Left lung (tissue), 14 donors: ENCODE measurements at places on chromosomes 6 and 20. TPM values are rescaled to one million over a fixed set of nuclear protein-coding genes. Genes with fewer than 3 reads are reported as not detected.
A peak's percentile ranks its signal among the peaks of the same experiment; 100 is the strongest.

DNA sequence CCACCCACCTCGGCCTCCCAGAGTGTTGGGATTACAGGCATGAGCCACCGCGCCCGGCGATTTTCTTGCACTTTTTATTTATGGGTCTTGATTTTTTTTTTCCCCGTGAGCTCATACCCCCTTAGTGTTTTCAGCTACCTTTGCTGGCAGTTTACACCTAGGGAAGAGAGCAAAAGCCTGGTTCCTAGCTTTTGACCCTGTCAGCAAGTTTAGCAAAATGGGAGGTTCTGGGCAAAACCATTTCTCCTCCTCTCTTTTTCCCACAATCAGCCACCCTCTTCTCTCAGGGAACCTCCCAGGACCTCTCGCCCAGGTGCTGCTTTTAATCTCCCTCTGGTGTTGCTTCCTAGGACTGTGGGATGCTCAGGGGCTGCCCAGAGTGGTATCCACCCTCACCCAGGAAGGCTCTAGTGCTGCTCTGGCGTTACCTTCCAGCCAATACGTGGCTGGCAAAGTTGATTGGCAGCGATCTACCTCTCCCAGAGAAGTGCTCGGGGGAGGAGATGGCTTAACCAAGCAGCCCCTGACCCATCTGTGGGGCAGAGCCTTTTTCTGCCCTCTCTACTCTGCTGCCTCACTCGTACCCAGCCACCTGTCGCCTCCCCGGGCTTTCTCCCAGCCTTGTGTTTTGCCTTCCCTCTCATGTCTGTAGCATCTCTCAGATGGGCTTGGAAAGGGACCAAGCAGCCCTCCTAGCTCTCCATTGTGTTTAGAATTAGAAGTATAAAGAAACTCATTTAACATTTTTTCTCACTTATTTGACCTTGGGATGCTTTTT is 37.4 kb downstream of the KAT14 start:
- no peak overlapping the region for H3K4me3 ChIP-seq
- H3K4me1 ChIP-seq: no peaks in the 10 kb centered on the region
- no peaks in the 10 kb centered on the region for H3K27me3 ChIP-seq

DNA sequence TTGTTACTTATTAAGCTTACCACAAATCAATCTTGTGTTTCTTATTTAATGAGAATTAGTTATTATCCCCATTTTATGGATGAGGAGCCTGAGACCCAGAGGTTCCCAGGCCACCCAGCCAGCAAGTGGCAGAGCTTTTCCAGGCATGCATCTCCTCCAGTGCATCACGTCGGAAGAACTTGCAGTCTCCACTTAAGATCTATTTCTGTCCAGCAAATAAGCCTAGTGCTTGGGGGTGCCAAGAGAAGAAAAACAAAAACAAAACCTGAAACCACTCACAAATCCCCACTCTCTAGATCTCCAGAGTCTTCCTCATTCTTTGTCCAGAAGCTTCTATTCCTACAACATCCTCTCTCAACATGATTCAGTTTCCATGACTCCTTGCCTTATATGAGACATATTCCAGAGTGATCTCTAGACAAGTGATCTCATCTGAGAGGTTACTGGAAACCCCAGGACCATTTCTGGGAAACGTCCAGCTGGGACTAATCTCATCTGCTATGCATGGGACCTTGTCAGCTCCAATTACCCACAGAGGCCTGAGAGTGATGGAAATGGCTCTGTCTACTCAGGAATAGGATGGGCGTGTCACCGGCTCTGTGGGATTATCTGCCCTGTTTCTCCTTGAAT is 4.1 kb downstream of the GUCA1B start:
- H3K4me3 ChIP-seq: no peak overlapping the region
- no peaks in the 10 kb centered on the region for H3K4me1 ChIP-seq
- no peak overlapping the region for H3K27ac ChIP-seq
- DNase-seq: no peak

GRCh38 chr20:44828640-44829039 is 18.3 kb upstream of the RIMS4 start:
- H3K27me3 ChIP-seq: no peaks in the 10 kb centered on the region
- no peak overlapping the region for H3K27ac ChIP-seq
- DNase-seq: no peak
- H3K4me3 ChIP-seq: no peak overlapping the region

DNA sequence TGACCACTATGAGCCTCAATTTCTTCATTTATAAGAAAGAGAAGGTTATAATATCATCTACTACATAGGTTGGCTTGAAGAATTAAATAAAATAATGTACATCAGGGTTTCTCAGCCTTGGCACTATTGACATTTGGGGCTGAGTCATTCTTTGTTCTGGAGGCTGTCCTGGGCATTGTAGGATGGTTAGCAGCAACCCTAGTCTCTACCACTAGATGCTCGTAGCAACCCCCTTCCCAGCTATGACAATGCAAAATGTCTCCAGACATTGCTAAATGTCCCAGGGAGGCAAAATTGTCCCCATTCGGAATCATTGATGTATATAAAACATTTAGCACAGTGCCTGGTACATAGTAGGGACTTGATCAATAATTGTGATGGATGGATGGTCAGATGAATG is 152.1 kb downstream of the KHDC1L start:
- H3K27me3 ChIP-seq: no peaks in the 10 kb centered on the region
- no peak overlapping the region for H3K4me3 ChIP-seq
- no peaks in the 10 kb centered on the region for H3K4me1 ChIP-seq
- H3K27ac ChIP-seq: no peak overlapping the region
- H3K36me3 ChIP-seq: no peaks in the 10 kb centered on the region

- no peak overlapping the region for H3K4me3 ChIP-seq
- H3K27me3 ChIP-seq: peaks cover 3% of the 10 kb centered on the region
- no peaks in the 10 kb centered on the region for H3K4me1 ChIP-seq
These were observed 34.9 kb downstream of the UBD start for GRCh38 chr6:29524444-29525310.

- no peaks in the 10 kb centered on the region for H3K27me3 ChIP-seq
- no peak overlapping the region for H3K4me3 ChIP-seq
- DNase-seq: no peak
- peak overlapping the region; percentile 85 for H3K27ac ChIP-seq
These were observed 39.2 kb upstream of the PIM1 start for GRCh38 chr6:37130704-37131103.

- H3K4me3 ChIP-seq: peak overlapping the region; percentile 84
- H3K27ac ChIP-seq: peak overlapping the region; percentile 88
- no peaks in the 10 kb centered on the region for H3K36me3 ChIP-seq
- DNase-seq: no peak
- H3K27me3 ChIP-seq: no peaks in the 10 kb centered on the region
These were observed 729 bp downstream of the TSPYL4 start for GRCh38 chr6:116253188-116253504.

DNA sequence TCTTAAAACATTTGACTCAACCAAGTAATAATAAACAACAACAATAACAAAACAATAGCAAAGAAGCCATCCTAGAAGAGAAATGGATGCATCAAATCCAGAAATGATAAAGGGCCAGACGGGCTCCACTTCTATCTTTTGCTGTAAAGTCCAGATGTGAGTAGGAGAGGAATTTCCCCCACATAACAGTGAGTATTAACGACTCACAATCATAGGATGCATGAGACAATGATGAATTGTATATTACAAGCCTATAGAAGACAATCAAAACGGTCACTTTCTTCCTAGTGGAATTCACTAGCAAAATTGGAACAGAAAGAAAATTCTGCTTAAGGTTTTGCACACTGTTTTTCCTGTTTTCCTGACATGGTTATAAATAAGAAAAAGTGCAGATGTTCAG is 97.0 kb upstream of the PREP start:
- H3K4me3 ChIP-seq: no peak overlapping the region
- H3K4me1 ChIP-seq: no peaks in the 10 kb centered on the region
- no peak for DNase-seq
- no peaks in the 10 kb centered on the region for H3K36me3 ChIP-seq
- no peaks in the 10 kb centered on the region for H3K27me3 ChIP-seq

- no peak overlapping the region for H3K4me3 ChIP-seq
- no peaks in the 10 kb centered on the region for H3K27me3 ChIP-seq
- no peak for DNase-seq
- H3K4me1 ChIP-seq: peaks cover 14% of the 10 kb centered on the region
- peaks cover 75% of the 10 kb centered on the region for H3K36me3 ChIP-seq
These were observed 6.0 kb downstream of the MMP24OS start for GRCh38 chr20:35271904-35272303.

GRCh38 chr6:28081486-28081751 is 1.1 kb downstream of the ZNF165 start:
- no peak for DNase-seq
- peaks cover 10% of the 10 kb centered on the region for H3K4me1 ChIP-seq
- H3K27ac ChIP-seq: peak overlapping the region; percentile 88
- H3K27me3 ChIP-seq: no peaks in the 10 kb centered on the region
- H3K4me3 ChIP-seq: peak overlapping the region; percentile 69

- H3K4me1 ChIP-seq: peaks cover 43% of the 10 kb centered on the region
- H3K27ac ChIP-seq: peak overlapping the region; percentile 77
- no peak for DNase-seq
- H3K4me3 ChIP-seq: peak overlapping the region; percentile 22
- no peaks in the 10 kb centered on the region for H3K36me3 ChIP-seq
These were observed 5.9 kb upstream of the TCEA2 start for GRCh38 chr20:64056889-64057627.

DNA sequence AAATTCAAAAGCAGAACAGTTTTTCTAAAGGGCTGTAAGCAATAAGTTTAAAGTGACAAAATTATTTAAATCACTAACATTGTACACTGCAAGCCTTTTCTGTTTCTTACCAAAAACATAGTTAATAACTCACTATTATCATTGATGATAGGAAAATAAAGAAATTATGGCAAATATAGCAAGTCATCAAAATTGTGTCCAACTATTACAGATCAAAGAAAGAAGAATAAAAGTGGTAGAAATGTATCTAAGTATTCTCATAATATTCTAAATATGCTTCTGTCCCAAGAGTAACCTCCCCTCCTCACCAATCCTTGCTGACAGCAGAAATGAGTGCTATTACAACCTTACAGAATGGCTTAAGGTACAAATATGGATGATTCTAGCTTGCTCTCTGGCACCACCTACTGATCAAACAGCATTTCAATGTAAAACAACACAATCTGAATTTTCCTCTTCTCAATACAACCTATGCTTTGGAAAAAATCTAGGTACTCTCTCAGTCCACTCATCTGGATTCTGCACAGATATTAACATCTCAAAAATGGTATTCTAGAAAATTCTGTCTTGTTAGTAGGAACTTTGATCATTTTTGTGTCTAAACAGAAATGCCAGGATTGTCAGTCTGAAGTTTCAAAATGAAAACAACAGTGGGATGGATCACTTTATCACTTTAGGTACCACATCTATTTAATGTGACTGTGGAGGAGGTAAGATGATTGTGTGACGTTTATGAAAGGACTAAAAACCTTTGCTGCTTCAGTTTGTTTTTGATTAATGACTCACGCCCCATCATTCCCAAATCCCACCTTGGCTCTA is 40.9 kb downstream of the ZFP64 start:
- no peak for DNase-seq
- H3K27ac ChIP-seq: no peak overlapping the region
- H3K4me1 ChIP-seq: no peaks in the 10 kb centered on the region
- no peaks in the 10 kb centered on the region for H3K27me3 ChIP-seq

DNA sequence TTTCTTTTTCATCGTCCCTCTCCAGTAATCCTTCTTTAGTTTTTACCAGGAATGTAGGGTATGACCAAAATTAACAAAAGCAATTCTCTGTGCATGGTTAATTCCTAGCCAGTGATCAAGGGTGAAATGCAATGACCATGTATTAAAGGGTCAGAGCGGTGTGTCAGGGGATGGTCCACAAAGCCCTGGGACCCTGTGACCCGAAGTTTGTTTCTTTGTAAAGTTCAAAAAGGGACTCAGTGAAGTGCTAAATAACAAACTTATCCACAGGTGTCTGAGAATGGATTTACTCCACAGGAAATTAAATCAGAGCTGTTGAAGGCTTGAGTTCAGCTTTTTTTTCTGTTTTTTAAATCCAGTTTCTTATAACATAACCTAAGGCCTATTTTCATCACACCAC is 375.7 kb downstream of the GJA1 start:
- no peaks in the 10 kb centered on the region for H3K36me3 ChIP-seq
- DNase-seq: no peak
- H3K4me3 ChIP-seq: no peak overlapping the region
- no peaks in the 10 kb centered on the region for H3K27me3 ChIP-seq

DNA sequence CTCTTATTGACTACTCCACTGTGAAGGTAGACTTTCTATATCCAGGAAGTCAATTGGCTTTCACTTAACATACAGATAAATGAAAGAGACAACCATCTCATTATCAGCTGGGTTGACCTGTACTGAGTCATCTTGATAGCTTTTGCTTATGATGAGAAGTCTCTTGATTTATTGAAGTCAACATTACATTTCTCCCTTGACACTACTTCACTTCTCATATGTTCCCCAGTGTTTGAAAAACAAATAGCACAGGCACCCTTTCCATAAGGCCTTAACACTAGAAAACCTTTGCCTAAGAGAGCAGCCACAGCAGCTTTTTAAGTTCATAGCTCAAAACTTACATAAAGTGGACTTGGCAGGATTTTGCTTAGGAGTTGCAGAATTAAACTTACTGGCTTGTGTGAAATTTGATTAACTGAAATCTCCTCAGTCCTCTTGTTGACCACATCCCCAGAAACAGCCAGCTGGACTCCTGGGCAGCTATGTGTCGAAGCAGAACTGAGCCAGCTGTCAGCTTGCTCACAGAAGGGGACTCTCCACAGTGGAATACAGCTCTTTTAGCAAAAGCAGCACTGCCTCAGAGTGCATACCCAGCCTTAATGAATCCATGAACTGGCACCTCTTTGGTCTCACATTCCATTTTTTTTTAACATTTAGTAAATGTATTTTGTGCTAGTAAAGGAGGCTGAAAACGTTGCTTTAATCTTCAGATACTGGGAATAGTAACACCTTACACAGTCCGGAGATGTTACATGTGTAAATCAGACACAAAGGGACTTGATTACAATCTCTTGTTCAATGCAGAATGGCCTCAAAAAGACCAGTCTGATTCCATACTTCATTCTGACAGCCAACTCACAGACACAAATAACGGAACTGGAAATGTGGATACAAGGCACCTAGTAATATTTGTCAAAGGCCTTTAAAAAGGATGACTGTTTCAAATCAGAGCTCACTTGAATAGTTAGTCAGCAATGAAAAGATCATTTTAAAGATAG is 1532.7 kb downstream of the HACE1 start:
- no peak overlapping the region for H3K27ac ChIP-seq
- H3K4me3 ChIP-seq: no peak overlapping the region
- H3K27me3 ChIP-seq: no peaks in the 10 kb centered on the region
- no peaks in the 10 kb centered on the region for H3K4me1 ChIP-seq
- H3K36me3 ChIP-seq: no peaks in the 10 kb centered on the region
- DNase-seq: peak; percentile 88

GRCh38 chr6:131883016-131883415 is 68.2 kb downstream of the CCN2 start:
- H3K36me3 ChIP-seq: no peaks in the 10 kb centered on the region
- H3K4me1 ChIP-seq: no peaks in the 10 kb centered on the region
- no peak for DNase-seq
- H3K4me3 ChIP-seq: no peak overlapping the region

Gene GDAP1L1
- total RNA-seq: not detected

Gene BPIFB4
- total RNA-seq: not detected

Gene CABLES2
- total RNA-seq: 6.3 TPM

Gene FYN
- 58.8 TPM for total RNA-seq

Gene SCRT2
- not detected for total RNA-seq

Gene KIAA1755
- 2.6 TPM for total RNA-seq

Gene CLDN20
- not detected for total RNA-seq

Gene PXDC1
- 50.8 TPM for total RNA-seq

Gene DNAH8
- 0.03 TPM for total RNA-seq

Gene ENPP5
- total RNA-seq: 10.5 TPM

Gene NMBR
- total RNA-seq: not detected
